Right kidney (tissue), 9 donors: ENCODE measurements at places on chromosomes 16 and 17.

DNA sequence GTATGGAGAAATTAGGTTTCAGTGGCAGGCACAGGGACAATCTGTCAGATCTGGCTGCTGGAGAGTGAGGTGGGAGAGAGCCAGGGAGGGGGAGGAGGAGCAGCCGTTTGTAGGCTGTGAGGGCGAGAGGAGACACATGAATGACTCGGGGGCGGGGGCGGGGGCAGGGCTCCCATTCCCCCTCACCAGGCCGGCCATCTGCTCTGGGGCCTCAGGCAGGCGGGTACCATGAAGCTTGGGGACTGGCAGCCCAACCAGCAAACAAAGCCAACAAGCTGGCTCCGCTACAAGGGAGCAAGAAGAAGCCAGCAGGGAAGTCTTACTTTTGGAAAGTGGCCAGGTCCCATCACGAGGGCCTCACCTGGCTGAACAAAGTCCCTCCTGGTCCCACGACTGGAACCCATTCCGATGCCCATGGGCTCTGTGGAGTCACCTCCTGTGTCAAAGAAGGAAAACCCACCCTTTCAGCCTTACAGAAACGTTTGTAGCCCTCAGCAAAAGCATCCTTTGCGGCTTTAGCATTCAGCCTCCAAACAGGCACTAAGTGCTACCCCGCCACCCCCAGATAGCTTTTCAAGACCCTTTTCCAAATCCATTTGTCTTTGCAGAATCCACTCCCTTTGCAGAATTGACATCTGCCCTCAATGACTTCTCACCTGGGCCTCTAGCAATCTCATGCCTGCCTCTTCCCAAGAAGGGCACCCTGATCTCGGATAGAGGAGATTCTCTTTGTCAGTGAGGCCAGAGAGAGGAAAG is 9.2 kb upstream of the SSTR2 start:
- peak; percentile 60 for DNase-seq

- DNase-seq, result no peak
Measured at GRCh38 chr16:23987443-23987842, 151.7 kb downstream of the PRKCB start.

DNA sequence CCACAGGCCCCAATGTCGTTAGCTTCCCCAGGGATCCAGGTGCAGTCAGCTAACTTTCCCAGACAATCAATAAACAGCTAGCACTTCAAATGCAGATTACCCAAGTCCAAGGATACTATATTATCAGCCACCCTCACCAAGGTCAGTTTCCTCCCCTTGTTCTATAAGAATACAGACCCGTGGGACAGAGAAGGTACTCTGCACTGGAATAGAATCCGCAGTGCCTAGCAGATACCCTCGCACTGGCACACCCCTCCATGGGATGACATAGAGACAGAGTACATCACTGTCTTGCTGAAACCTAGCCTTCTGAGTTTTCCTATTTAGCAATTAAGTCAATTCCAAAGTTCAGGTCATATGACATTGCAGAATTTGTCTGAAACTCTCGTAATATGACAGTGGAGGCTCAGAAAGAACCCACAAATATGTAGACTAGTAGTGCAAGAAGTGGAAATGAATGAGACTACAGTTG is 40.0 kb upstream of the ABCA10 start:
- DNase-seq, result no peak

DNA sequence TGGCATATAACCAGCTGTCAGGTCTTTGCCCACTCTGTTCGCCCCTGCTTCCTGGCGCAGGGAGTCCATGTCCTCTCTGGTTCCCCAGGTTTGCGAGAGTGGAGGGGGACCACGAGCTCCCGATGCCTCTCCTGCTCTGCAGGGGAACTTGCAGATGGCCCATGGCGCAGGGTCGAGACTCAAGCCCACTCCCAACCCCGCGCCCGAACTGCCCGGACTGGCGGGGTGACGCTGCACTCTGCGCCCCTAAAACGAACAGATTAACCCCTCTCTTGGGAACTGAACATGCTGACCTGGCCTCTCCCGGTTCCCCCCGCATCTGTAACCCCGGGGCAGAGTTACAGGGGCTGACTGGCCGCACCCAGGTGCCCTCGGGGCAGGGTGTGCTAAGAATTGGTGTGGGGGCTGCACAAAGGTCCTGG is 681 bp upstream of the PLA2G15 start:
- DNase-seq, result no peak

DNA sequence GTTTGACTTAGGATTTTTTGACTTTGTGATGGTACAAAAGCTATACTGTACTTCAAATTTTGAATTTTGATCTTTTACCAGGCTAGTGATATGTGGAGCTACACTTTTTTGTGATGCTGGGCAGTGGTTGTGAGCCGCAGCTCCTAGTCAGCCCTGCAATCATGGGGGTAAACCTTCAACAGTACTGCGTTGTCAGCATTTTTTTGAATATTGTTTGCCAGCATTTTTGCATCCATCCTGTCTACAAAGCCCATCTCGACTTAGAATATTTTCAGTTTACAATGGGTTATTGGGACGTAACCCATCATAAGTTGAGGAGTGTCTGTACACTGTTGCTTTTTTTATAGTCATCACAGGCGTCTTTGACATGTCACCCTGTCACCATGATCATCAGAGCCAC is 142.0 kb downstream of the SPECC1 start:
- DNase-seq, result no peak

- DNase-seq, result peak; percentile 58
Measured at GRCh38 chr17:47852113-47852949, 1.4 kb upstream of the SP6 start.

GRCh38 chr16:86985648-86986015 is 331.6 kb downstream of the C16orf95 start:
- DNase-seq, result no peak

DNA sequence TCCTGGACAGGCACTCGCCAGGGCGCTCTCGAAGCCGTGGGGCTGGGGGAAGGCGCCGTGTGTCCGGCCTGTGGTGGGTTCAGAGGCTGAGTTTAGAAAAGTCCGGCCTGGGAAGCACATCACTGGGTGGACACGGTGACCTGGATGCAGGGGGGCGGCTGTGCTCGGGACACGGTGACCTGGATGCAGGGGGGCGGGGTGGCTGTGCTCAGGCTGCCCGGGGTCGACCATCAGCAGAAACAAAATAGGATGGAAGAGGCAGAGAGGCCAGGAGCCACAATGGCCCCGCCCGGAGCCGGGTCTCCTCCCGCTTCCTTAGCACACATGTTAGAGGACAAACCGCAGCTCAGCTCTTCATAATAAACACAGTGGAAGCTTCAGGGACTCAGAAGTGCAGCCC is 43.2 kb upstream of the GNG13 start:
- DNase-seq, result no peak

- DNase-seq, result no peak
Measured at GRCh38 chr17:58786586-58787295, 31.1 kb downstream of the PPM1E start.

DNA sequence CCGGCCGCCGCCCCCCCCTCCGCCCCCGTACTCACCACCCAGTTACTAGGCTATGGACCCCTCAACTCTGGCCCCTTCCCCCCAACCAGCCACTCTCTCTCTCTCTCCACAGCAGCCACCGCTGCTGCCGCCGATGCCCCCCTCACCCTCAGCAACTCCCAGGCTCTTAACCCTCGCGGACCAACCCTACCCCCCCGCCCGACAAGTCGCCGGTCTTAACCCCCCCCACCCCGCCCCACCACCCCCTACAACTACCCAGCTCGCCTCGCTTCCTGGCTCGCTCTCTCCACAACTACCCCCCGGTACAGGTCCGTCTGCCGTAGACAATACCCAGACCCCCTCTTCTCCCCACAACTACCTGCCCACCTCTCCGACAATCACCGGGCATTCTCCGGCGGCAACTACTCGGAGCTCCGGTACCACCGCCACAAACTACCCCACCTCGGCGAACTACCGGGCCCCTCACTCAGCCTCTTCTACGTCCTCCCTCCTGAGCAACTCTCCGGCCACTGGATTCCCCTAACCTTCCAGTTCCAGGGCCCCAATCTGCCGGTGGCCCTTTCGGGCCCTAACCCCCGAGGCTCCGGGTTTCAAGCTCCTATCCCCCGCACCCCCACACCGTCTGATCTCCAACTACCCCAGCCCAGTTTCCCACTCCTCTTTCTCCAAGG is 702 bp downstream of the PHF23 start:
- peak; percentile 63 for DNase-seq

DNA sequence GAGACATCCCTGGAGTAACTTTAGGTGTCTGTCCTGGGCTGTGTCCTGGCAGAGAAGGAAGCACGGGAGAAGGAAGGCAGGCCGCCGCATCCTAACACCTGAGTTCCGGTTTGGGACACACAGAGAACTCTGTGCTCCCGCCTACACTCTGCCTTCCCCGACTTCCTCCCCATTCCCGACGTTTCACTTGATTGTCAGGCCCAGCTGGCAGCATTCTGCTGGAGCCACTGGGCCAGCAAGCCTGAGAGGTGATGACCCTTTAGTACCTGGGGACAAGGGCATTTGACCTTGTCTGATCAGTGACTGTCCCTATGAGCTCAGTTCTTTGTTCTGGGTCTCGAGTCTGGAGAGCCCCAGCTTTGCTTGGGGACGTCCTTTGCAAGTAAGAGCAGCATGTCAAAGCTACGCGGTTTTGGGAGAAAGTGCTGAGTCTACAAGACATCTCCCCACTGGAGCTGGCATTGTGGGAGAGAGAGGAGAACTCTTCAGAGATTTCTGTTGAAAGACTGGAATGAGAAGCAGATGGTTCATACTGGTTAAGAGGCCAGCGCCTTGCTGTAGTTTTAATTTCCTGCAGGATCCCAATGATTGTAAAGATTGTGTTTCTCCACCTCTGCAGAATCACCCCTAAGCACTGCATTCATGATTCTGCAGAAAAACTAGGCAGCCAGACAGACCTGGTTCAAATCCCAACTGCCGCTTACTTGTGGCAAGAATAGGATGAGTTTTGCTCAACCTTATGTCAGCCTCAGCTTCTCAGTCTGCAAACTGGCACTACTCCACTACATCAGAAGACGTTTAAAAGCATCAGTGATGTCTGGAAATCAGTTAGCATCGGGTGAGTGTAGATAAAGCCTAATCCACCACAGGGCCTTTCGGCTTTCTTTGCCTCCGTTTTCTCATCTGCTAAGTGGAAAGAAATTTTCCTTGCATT is 20.6 kb downstream of the ABAT start:
- DNase-seq, result no peak

DNA sequence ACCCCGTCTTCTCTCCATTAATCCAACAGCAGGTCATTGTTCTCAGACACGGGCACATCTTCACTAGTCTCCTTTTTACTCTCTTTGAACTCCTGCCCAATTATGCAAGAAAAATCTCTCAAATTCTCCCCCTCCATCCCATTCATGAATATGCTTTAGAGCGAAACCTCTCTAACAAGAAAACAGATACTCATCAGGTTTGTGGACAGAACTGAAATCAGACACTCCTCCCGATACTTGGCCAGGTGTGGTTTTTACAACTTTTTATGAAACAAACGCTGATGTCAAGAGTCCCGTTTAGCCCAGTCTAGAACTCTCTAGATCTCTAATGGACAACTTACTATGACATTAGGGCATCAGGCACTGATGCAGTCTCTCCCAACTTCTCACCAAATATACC is 40.9 kb downstream of the PIK3R5 start:
- no peak for DNase-seq

GRCh38 chr17:4939546-4939795 is 375 bp downstream of the SLC25A11 start:
- no peak for DNase-seq

- DNase-seq, result peak; percentile 58
Measured at GRCh38 chr16:52547004-52547833, at the start of gene TOX3. TOX3 (minus strand) TSS chr16:52547143; CDS start chr16:52546723, 420 bp downstream.

DNA sequence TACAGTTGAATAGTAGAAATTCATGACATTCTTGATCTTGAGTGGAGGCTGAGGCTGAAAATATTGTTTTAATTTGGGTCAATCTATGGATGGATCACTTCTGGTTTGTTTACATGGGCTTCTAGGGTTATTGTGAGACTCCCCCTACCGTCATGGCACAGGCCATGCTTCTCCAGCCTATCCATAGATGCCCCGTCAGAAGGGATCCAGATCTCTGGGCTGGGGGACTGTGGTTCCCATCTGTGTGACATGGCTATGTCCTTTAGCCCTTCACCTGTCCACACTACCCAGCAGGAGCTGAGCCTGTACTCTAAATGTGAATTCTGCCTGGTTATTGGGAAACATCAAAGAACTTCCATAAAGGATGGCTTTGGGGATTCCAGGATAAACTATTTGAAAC is 160.4 kb downstream of the ABCC12 start:
- DNase-seq, result no peak

GRCh38 chr17:73650140-73650539 is 5.9 kb upstream of the SDK2 start:
- DNase-seq, result no peak

- DNase-seq, result no peak
Measured at GRCh38 chr17:35021520-35022380, 41.4 kb downstream of the LIG3 start.

DNA sequence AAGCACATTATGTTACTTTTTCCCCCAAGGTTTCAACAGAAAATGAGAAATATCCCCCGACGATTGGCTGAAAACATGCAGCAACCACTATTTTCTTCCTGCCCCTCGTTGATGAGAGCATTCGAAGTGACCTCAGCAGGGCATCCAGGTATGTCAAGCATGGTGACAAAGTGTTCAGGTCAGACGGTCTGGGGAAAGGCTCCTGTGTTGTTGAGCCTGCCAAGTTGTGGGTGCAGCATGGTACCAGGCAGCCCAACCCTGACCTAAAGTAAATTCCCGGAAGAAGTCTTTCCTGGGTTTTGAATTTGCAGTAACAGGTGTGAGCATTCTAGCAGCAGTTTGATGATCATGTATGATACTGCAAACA is 51.7 kb upstream of the SEC14L1 start:
- DNase-seq, result no peak

DNA sequence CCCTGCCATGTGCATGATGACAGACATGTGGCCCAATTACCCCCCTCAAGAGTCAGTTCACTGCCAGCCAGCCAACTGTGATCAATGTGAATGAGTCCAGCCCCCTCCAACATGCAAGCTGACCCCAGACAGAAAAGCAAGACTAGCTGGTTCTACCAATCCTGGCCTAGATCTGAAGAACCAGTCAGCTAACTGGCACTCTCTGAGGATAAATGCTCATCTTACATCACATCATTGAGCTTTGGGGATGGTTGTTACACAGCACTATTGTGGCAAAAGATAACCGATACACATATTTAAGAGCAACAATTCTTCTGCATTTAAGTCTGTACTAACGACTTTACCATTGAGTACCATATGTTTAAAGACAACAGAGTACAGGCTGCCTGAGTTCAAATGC is 106.7 kb downstream of the TOX3 start:
- no peak for DNase-seq

- no peak for DNase-seq
Measured at GRCh38 chr16:47377154-47377553, 83.7 kb downstream of the ITFG1 start.

- no peak for DNase-seq
Measured at GRCh38 chr16:10920726-10921427, 21.4 kb downstream of the DEXI start.
